ENCODE measurements at places on chromosomes 4 and X.

DNA sequence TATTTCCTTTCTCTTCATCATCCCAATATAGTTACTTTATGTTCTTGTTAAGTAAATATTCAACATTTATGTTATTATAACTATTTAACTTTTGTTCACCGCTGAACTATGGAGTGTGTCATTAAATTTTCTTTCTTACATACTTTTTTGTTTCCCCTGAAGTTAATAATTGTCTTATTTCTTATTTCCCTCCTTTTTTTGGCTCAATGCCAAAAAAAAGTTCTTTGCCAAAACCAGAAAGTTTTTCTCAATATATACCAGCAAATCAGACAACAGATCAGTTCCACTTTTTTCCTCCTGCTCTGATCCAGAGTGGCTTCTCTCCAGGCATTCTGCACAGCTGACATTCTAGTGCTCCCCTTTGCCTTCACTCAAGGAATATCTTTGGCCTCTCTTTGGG lies 187.0 kb upstream of the PPARGC1A start:
- DNase-seq = no peak

- DNase-seq = no peak
These were observed 6.6 kb downstream of the OCIAD2 start for GRCh38 chr4:48899950-48900349.

DNA sequence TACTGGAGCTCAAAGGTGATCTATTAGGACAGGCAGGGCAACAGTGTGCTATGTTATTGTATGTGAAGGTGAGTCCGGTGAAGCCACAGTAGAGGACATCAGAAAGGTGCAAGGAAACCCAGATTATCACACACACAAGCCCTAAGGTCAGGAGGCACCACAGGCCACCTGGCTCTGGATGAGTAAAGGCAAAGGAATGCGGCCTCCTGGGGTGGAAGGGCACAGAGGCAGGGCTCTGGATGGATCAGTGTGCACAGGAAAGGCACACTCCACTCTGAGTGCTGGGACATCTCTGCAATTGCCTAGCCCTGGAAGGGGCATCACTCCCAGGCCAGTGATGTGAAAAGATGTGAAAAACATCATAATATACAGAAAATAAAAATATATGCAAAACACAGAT lies 683.5 kb downstream of the TRIML1 start:
- DNase-seq = no peak

DNA sequence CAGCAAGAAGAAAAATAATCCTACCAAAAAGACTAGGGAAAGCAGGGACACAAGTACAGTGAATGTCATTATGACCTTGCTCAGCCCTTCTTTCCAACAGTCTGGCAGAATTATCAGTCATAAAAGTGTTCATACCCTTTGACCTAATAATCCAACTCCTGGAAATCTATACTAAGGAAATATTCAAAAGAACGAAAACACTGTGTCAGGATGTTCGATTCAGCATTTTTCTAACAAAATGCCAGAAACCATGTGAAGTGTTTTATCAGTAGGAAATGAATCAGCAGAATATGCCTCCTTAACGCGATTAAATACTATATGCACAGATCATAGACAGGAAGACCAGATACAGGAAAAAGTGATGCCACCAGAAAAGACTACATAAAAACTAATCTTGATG lies 16.2 kb upstream of the S100G start:
- no peak for DNase-seq

GRCh38 chr4:187204389-187204918 lies 480.8 kb upstream of the FAT1 start:
- DNase-seq = no peak

DNA sequence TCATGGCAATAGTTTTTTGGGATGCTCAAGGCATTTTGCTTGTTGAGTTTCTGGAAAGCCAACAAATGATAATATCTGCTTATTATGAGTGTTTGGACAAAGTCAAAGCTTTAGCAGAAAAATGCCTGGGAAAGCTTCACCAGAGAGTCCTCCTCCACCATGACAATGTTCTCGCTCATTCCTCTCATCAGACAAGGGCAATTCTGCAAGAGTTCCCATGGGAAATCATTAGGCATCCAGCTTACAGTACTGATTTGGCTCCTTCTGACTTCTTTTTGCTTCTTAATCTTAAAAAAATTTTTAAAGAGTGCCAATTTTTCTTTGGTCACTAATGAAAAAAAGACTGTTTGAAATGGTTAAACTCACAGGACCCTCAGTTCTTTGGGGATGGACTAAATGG lies 136.3 kb downstream of the UBE2K start:
- DNase-seq = no peak

- no peak for DNase-seq
These were observed 246.9 kb upstream of the GIMD1 start for GRCh38 chr4:106615410-106615945.

GRCh38 chrX:71106427-71106826 lies at the start of gene CXorf65:
TSS of gene CXorf65 (minus strand) at chrX:71106740. CDS start at chrX:71106556, 184 bp downstream.
- DNase-seq = no peak

GRCh38 chrX:68646421-68646820 lies 1.0 kb upstream of the STARD8 start:
- no peak for DNase-seq

- DNase-seq = no peak
These were observed 76.3 kb upstream of the PACRGL start for GRCh38 chr4:20623939-20624338.

DNA sequence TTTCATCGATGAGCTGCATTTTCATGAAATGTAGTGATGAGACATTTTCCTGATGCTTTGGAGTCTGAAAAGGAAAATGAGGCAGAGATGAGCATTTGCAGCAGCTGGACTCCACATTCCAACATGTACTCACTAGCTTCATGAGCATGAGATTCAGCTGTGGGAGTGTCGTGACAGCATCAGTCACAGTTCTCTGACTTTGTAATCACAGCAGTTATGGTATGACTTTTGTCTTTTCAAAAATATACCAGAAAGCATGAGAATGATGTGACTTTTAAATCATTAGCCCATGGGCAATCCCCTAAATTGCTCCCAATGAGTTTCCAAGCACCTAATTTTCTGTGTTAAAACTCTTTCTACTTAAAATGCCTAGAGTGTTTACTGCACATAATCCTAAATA lies 18.3 kb upstream of the MSL3 start:
- no peak for DNase-seq

DNA sequence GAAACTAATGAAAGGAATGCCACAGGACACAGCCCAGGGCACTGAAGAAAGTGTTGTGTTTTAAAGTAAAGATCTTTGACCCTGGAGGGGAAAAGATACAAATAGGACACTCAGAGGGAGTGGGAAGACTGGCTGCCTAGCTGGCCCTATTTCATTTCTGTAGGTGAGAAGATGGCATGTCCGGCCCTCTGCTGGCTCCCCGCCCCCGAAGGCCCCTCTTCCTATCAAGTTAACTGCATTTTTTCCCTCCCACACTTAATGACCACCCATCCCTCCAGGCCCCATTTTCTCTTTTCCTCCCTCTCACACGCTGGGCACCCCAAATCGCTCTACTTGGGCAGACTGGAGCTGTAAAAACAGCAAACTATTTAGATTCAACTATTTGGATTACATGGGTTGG lies 5.5 kb upstream of the TRIM75 start:
- DNase-seq = no peak

DNA sequence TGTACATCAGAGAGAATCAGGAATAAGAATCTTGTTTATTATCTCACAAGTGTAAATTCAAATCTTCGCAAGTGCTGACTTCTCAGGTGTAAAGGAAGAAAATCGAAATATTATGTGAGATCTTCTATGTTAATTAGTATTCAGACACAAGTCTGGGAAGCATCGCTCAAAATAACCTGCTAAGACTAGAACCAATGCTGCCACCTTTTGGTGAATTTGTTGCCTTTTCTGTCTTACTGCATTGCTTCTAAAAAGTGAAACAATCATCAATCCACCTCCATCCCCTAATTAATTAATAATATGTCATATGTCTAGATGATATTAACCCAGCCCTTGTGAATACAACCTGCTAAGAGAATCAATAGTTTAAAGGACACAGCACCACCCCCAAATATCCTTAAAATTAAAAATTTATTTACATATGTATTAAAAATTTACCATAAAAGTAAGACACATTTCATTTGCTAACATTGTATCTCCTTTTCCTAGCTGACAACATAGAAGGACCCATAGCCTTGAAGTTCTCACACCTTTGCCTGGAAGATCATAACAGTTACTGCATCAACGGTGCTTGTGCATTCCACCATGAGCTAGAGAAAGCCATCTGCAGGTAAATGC lies 3.5 kb downstream of the EPGN start:
- DNase-seq = no peak

- DNase-seq = no peak
These were observed 932.3 kb upstream of the EPHA5 start for GRCh38 chr4:66602622-66603021.

- DNase-seq = no peak
These were observed 121.9 kb downstream of the SMIM20 start for GRCh38 chr4:26035921-26036320.

- no peak for DNase-seq
These were observed 257.7 kb downstream of the RAPGEF2 start for GRCh38 chr4:159360549-159360948.

DNA sequence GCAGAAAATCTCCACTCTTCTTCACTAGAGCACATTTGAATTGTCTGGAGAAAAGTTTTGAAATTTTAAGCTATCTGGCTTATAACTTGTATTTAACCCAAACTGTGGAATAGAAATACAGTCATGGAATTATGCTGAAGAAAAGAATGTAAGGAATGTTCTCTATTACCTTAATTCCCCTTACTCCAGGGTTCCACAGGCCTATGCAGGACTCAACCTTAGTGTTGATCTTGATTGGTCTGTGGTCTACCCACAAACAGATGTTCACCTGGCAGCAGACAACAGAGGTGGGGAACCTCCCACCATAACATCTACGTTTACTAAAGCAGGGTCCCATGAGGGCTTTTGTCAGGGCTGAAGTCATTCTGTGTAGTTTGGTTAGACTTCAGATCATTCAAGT lies 189.3 kb upstream of the GPRIN3 start:
- no peak for DNase-seq

GRCh38 chr4:152880263-152880662 lies 55.9 kb upstream of the FHDC1 start:
- DNase-seq = no peak

Data from gastrocnemius medialis (tissue), 4 donors.